ENCODE measurements at places on chromosomes 16 and 17.

DNA sequence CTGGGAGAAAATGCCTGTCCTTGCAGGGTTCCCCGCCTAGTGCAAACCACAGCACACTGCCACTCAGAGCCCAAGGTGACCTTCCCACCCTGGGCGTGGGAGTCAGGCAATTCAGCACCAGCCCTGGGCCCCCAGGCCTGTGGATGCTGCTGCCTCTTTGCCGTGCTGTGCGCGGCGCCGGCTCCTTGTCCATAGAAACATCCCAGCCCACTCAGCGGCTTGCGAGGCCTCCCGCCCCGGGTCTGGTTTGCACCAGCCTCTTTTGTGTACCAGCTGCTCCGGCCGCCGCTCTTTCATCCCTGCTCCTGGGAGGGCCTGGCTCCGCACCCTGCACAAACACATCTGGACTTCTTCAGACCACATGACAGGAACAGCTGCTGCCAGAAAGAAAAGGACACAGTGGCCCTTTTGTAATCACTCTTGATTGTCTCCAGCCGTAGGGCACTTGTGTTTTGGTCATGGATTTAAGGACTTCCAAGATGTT, 75.4 kb upstream of the SDK2 start:
- DNase-seq, result no peak

- no peak for DNase-seq
Observed at GRCh38 chr16:85969591-85969990, 70.6 kb downstream of the IRF8 start.

GRCh38 chr16:78684030-78684611, 584.7 kb downstream of the WWOX start:
- no peak for DNase-seq

- DNase-seq, result no peak
Observed at GRCh38 chr17:556431-556995, 158.1 kb downstream of the VPS53 start.

GRCh38 chr17:70297397-70297796, 128.1 kb downstream of the KCNJ2 start:
- DNase-seq, result no peak

GRCh38 chr17:18033442-18034099, 5.4 kb downstream of the ATPAF2 start:
- DNase-seq, result peak; percentile 70

GRCh38 chr17:74297941-74298340, 23.9 kb downstream of the DNAI2 start:
- no peak for DNase-seq

DNA sequence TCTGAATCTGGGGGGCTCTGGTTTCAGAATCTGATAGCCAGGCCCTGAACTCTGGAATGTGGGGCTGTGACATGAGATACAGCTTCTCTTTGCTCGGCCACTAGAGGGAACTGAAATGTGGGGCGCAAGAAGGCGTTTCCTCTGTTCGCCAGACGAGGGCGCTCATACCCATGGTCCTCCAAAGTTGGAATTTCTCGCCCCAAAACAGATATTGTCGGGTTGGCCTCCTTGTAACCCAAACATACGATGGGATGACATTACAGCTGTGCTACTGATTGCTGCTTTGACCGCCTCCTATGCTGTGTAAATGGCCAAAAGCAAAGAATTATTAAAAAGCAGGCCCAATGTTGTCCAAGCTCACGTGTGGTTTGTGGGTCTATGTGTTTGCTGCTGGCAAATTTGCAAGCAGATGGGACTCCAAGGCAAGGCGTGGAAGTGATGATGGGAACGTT, 13.1 kb upstream of the MSI2 start:
- DNase-seq, result peak; percentile 8

DNA sequence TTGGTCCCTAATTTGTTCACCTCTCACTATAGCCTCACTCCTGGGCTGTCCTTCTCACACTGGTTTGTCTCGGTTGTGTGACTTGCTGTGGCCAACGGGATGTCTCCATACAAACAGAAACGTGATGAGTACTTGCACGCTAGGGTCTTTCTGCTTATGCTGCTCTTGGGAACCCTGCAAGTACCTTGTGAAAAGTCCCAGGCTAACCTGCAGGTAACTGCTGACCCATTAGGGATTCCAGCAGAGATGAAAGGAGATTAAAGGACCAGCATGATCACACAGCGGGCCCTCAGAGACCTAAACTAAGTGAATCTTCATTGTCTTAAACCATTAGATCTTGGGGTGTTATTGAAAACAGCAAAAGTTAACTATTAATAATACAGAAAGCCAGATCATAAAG, 562.8 kb upstream of the GOT2 start:
- no peak for DNase-seq

DNA sequence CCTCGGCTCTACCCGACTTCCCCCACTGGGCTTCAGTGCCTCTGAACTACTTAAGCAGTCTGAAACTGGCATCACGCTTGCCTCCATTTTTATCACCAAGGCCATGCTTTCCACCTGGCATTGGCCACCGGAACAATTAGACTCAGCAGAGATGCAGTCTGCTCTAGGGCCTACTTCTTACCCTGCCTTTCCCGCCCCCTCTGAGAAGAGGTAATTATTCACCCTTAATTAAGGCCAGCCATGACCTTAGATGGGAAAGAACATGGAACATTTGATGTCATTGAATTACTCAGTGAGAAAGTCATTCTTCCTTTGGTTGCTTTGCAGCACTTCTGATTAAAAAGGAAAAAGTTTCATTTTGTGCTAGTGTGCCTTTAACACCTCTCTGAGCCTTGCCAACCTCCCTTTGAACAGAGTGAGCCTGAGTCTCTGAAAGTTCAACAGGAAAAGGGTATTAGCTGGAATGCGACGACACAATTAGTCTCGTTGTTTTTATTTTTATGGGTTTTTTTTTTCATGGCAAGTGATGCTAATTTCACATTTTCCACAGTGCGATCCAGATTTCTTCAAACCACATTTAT, 60.9 kb upstream of the TNRC6A start:
- peak; percentile 34 for DNase-seq

GRCh38 chr17:2981325-2981724, 82.1 kb downstream of the OR1D5 start:
- no peak for DNase-seq

- DNase-seq, result no peak
Observed at GRCh38 chr17:8133399-8133798, 9.5 kb upstream of the HES7 start.

- no peak for DNase-seq
Observed at GRCh38 chr17:1726626-1727257, 2.2 kb downstream of the WDR81 start.

DNA sequence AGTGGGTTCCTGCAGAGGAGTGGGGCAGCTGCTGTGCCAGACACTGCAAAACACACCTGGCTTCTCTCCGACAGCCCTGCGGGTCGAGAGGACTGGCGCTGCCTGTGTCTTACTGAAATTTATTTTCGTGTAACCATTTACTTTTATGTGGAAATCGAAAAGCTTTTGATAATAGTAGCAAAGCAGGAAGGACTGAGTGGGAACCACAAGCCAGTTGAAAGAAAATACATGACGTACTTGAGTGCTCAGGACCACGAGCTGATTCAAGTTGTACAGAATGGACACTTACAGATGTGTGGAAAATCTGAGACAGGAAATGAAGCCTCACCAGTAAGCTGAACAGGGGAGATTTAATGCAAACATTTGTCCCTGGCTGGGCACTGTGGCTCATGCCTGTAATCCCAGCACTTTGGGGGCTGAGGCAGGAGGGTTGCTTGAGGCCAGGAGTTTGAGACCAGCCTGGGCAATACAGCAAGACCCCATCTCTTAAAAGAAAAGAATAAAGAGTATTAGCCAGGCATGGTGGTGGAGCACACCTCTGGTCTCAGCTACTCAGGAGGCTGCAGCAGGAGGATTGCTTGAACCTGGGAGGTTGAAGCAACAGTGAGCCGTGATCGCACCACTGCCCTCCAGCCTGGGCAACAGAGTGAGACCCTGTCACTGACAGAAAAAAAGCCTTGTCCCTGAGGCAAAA, 11.3 kb upstream of the RPL13 start:
- no peak for DNase-seq

- no peak for DNase-seq
Observed at GRCh38 chr17:27226611-27227230, 67.2 kb upstream of the WSB1 start.

- no peak for DNase-seq
Observed at GRCh38 chr16:15606518-15607220, 36.3 kb downstream of the MARF1 start.

- DNase-seq, result no peak
Observed at GRCh38 chr16:57867000-57867561, 64.8 kb upstream of the KIFC3 start.

GRCh38 chr16:82580298-82580890, 46.4 kb upstream of the CDH13 start:
- no peak for DNase-seq

DNA sequence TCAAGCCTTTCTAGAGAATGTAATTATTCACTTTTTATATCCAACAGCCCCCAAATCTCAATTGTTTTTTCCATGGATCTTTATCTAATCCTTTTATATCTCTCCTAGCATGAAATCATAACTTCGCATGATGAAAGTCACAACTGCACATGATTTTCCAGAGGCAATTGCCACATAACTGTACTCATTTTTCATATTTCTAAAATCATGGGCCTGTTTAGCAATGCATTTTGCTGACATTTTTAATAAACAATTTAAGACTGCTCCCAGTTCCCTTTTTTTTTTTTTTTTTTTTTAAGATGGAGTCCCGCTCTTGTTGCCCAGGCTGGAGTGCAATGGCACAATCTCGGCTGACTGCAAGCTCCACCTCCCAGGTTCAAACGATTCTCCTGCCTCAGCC, 83.5 kb downstream of the VMP1 start:
- DNase-seq, result no peak

DNA sequence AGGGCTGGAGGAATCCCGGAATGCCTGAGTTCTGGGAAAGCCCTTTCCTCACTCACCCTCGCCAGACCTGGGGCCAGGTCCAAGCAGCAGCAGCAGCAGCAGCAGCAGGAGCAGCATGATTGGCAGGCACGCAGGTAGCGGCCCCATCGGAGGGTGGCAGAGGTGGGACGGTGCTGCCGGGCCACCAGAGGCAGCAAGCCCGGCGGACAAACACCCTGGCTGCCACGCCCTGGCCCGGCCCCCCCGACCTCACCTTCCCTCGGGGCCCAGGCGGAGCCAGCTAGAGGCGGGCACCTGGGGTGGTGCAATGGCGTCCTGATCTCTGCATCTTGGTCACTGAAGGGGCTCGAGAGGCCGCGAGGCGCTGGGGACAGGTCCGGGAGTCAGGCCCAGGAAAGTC, 122.4 kb downstream of the LAT start:
- DNase-seq, result no peak

- no peak for DNase-seq
Observed at GRCh38 chr17:48100160-48100559, 1.1 kb downstream of the CBX1 start.

GRCh38 chr16:4272114-4272956, 488 bp downstream of the TFAP4 start:
- no peak for DNase-seq

DNA sequence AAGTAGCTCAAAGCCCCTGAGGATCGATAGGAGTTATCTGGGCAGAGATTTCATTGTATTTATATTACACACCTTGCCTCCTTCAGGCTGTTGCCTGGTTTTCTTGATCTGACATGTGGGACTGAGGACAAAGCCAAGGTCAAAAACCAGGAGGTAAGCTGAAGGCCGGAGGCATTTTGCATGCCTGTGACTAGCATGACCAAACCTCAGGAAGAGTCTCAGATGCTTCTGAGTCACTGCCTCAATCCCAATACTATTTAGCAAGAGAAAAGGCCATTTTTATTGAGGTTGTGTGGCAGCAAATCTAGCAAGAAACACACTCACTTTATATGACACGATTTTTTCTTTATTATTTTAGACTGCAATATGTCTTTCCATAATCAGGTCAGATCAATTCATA, 968.1 kb downstream of the CDH11 start:
- DNase-seq, result no peak

DNA sequence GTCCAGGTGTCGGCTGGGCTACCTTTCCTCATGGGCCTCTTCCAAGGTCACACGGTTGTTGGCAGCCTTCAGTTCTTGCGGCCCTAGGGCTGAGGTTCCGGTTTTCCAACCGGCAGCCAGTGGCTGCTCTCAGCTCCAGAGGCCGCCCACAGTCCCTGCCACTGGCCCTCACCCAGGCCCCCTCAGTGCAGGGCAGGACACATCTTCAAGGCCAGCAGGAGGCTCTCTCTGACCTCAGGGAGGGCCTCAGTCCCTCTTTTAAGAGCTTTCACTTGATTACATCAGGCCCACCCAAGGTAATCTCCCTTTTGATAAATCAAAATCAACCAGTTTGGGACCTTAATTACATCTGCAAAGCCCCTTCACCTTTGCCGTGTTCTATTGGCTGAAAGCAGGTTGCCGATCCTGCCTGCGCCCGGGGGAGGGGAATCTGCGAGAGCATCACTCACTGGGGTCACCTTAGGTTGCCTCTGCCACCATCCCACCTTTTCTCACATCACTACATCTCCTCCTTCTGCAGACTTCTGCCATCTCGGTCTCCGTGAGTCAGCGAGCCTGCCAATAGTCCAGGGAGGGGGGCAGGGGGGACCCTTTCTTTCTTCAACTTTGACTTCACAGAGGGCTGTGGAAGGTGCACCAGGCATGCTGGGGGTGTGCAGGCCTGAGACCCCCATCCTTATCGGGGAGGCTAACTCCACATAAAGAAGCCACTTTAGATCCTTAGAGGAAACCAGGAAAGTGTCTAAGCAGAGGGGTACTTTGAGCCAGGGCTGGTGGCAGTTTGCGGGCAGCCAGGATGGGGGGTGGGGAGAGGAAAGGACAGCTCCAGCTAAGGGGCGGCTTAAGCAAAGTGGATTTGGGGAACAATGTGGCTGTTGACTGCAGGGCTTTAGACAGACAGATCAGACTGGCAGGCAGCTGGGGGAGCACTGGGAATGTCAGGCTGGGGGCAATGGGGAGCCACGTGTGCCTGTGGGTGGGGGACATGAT, 28.8 kb upstream of the NXPH3 start:
- no peak for DNase-seq

- no peak for DNase-seq
Observed at GRCh38 chr17:59388069-59388556, 56.7 kb downstream of the YPEL2 start.

DNA sequence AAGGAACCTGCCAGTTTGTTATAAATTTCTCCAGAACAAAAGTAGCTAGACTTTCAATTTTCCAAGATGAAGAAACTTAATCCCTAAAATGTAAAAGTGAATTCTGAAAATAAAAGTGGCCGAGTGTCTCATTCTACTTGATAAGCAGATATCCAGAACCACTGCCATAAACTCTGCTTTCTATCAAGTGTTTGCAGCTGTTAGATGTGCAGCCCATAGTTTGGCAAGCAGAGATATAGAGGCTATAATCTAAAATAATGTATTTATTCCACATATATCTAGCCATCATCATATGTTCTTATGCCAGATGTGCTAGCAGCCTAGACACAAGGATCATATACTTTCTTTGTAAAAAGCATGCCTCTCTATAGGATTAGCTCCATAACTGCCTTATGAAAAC, 14.7 kb upstream of the FBXL20 start:
- no peak for DNase-seq

- no peak for DNase-seq
Observed at GRCh38 chr16:88508868-88509748, 56.0 kb downstream of the ZFPM1 start.

DNA sequence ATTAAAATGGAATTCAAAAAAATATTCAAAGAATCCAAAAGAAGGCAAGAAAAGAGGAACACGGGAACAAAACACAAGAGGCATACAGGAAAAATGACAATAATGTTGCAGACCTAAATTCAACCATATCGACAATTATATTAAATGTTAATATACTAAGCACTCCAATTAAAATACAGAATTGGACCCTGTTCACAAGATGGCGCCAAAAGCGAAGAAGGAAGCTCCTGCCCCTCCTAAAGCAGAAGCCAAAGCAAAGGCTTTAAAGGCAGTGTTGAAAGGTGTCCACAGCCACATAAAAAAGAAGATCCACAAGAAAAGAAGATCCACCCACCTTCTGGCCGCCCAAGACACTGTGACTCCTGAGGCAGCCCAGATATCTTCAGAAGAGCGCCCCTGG, 6.3 kb upstream of the XAF1 start:
- no peak for DNase-seq

All from AG09309 (cell line).